ENCODE measurements at places on chromosomes 5 and 9.

GRCh38 chr9:87830446-87830845 is 52.2 kb upstream of the SPATA31E1 start:
- no peak for DNase-seq

DNA sequence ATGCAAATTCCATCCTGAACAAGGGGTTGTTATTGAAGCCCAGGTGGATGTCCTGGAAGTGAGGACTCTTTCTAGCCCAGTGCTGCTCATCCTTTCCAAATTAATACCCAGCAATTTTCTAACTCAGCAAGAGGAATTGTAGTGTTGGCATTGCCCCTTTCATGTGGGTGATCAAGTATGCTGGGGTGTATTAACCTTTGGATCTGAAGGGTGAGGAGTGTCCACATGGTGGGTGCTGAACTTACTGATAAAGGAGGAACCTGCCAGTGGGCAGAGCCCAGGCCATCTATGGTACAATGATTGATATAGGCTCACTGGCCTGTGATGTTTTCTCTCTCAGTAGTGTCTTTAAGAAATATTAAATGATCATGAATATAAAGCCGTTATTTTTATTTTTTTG is 210.1 kb downstream of the NTRK2 start:
- DNase-seq, result no peak

DNA sequence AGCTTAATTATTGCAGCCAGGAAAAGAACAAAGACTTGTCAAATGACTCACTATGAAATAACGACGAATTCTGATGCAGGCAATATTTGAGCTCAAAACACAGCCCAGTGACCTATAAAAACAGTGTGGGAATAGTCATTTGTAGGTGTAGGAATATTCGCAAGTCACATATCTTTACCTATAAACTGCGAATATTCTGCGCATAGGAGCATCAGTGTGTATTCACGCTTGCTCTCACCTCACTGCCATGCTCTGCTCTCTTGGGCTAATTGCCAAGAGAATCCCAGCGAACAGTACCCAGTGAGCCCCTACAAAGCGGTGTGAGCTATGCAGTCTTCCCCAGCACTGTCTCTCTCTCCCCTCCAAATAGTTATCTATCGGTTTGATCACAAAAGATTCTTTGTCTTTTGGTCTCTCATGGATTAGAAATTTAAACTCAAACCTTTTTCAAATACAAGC is 74.2 kb downstream of the ST8SIA4 start:
- DNase-seq, result no peak

GRCh38 chr9:133306242-133307204 is 29.5 kb downstream of the SURF6 start:
- no peak for DNase-seq

DNA sequence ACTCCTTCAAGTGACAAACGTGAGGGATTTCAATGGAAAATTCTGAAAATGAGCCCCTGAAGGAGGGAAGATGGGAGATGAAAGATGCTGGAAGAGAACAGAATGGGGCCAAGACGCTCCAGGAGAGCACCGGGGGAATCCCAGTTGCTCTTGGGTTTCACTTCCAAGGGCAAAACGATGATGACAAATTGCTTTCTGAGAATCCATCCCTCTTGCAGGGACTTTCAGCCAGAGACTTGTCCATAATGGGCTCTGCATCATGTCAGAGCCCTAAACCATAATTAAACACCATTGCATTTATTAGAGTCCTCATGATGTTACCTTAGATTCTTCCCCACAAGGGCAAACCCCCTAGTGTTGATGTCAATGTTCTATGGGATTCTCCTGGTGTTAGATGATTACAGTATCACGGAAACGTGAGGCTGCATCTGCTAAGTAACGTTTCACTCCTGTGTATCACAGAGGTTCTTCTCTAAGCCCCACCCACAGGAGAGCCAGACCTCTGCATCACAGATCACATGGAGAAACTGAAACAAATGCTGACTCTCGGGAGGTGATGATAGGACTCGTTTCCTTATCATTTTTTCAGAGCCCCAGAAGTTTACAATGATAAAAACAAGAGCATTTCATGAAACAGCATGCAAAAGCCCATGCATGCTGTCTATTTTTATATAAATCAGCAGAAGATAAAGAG is 114.4 kb downstream of the TENT4A start:
- DNase-seq, result no peak

GRCh38 chr5:179699616-179700237 is 960 bp downstream of the CANX start:
- no peak for DNase-seq

GRCh38 chr9:96020792-96021550 is 145.5 kb downstream of the ERCC6L2 start:
- DNase-seq, result no peak

DNA sequence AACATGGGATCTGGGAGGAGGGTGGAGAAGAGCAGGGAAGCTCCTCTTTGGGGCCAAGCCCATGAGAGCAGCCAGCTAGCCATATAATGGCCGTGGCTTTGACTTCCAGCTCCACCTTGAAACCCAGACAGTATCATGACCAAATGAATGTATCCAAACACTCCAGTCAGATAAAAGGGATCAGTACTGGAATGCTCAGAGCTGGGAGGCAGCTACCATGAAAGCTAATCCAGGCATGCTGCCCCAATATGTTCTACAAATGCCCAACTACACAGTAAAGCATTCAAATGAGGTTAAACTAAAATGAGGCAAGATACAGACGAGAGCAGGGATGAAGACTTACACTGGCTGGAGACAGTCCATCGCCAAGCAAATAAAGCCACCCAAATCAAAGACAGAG is 69.4 kb downstream of the FRMD3 start:
- no peak for DNase-seq

DNA sequence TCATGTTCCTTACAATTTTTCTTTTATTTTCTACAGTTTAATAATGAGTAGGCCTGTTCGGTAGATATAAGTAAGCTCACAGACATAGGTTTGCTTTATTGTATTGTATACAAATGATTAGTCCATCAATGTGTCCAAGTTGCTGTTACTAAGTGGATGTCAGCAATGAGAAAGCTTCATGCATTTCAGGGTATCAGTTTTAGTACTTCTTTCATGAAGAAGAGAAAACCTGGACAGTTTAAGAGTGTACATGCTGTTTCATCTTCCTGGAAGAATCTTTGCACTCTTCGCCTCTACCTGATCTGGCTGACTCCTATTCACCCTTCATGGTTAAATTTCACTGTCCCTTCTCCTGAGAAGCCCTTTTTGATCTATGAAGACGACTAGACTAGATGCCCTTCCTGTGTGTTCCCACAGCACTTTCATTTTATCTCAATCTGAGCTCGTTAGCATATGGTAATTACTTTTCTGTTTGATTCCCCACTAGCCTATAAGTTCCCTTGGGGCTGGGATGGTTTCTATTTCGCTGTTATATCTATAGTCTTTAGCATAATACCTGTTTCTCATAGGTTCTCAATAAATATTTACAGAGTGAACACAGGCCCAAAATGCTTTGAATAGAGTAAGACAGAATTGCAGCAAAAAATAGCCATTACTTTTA is 70.7 kb downstream of the CETN3 start:
- no peak for DNase-seq

DNA sequence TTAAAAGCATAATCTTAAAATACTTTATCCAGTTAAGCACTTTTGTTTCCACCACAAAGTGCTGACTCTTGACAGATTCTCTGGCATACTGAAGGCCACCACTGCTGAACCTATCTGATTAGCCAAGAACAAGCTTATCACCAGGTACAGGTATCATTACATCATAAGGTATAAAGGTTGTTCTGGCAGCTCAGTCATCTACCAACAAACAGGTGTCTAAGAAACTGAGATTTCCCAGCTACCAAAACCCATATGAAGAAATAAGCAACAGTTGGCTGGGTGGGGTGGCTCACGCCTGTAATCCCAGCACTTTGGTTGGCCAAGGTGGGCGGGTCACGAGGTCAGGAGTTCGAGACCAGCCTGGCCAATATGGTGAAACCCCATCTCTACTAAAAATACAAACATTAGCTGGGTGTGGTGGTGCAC is 5.0 kb downstream of the MTMR12 start:
- DNase-seq, result no peak

DNA sequence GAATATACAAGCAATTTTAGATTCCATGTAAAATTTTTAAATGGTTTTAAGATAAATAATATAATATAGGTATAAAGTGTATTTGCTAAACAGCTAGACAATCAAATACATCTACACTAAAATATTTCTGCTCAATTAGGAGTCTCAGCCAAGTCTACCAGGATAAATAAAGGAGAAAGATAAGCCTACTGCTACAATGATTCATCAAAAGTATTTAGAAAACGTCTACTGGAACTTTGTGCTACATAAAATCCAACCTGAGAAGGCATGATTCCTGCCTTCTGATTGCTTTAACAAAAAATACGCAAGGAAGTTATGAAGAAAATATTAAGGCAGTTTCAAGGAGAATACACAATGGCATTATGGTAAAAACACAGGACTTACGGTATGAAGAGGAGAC is 570.6 kb downstream of the EFNA5 start:
- DNase-seq, result no peak

DNA sequence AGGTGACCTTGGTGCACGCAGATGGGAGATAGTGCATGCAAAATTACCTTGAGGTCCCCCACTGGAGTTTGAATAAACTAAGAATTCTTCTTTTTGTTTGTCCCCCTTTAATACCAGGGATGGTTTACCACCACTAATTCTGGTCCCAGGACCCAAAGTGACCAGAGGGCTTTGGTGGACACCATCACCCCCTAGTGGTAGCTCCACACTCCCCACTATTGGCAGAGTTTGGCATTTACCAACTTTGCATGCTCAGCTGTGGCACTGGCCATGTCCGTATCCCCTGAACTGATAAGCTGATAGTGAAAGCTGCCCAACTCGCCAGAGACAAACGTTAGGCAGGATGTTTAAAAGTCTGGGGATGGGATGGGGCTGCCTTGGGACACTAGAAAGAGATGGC is 3.3 kb downstream of the ASTN2 start:
- DNase-seq, result no peak

DNA sequence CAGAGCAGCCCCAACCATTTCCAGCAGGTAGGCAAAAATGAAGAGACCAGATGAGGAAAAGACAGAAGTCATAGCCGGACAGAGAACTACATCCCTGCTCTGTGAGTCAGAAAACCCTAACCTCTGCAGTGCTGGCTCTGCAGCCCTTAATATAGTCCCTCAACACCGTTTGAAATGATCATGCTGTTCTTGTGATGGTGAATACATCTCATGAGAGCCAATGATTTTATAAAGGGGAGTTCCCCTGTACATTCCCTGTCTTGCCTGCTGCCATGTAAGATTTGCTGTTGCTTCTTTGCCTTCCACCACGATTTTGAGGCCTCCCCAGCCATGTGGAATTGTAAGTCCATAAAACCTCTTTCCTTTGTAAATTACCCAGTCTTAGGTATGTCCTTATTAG is 216.8 kb upstream of the RFX3 start:
- DNase-seq, result no peak

- DNase-seq, result no peak
Observed at GRCh38 chr9:126294331-126295081, 32.1 kb upstream of the MVB12B start.

- no peak for DNase-seq
Observed at GRCh38 chr9:98450496-98450895, 195.0 kb upstream of the TBC1D2 start.

DNA sequence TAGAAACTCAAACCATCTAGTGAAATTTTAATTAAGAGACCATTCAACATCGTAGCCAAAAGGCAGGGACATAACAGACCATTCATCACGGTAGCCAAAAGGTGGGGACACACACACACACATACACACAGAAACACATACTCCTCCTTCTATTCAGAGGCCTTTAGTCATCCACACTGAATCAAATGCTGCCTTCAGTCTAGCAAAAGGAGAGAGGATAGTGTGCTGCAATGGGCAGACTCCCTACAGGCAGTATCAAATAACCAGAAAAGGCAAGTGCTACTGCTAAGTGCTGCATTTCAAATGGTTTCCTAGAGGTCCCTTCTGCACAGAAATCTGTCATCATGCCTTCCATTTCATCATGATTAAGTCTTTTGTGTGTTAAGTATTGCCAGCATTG is 303.9 kb downstream of the TRIM32 start:
- DNase-seq, result no peak

- DNase-seq, result no peak
Observed at GRCh38 chr9:132840980-132841379, 37.1 kb downstream of the AK8 start.

GRCh38 chr5:151528153-151528552 is 63.0 kb downstream of the FAT2 start:
- DNase-seq, result no peak

GRCh38 chr5:66660396-66660795 is 64.2 kb downstream of the MAST4 start:
- DNase-seq, result no peak

DNA sequence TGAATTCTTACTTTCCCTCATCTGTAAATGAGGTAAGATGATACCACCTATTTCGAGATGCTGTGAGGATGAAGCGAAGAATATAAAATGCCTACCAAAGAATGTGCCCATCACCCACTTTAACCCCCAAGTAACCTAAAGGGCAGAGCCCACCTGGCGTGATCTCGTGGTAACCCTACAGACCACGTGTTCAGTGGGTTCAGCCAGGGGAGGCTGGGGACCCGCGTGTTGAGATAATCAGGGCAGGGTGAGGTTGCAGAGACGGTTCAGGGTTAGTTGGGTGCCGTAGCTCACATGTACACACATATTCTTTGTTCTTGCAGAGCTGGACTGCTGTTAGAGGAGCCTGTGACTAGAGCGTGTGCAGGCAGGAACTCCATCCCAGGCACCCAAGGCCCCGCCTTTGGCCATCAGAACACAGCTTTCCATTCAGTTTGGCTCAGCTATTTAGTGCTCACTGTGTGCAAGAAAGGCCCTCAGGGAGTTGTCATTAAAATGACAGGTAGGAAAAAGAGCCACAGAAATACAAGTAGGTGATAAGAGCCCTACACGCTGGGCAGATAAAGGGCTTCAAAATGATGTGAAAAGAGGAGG is 56.5 kb upstream of the HAND1 start:
- DNase-seq, result no peak

GRCh38 chr5:67241326-67241725 is 44.7 kb upstream of the CD180 start:
- DNase-seq, result no peak

DNA sequence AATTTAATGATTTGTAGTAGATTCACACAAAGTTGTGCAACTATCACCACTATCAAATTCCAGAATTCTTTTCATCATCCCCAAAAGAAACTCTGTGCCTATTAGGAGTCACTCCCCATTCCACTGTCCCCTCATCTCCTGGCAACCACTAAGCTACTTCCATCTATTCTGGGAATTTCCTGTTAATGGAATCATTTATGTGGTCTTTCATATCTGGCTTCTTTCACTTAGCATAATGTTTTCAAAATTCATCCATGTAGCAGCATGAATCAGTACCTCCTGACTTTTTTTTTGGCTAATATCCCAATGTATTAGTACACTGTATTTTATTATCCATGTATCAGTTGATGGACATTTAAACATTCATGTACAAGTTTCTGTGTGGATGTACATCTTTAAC is 157.6 kb downstream of the TTC39B start:
- DNase-seq, result no peak

DNA sequence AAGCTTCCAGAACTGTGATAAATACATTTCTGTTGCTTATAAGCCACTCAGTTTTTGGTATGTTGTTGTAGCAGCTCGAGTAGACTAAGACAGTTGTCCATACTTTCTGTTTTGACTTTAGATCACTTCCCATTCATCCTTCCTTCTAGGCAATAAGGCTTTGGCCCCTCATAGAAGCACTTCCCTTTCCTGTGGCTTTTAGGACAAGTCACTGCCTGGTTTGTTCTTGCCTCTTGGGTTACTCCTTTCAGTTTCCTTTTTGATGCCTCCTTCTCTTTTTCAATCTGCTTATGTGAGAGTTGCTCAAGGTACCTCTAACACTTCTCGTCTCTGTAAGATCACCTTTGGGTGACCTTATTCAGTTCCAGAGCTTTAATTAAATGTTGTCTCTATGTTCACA is 72.4 kb upstream of the NTRK2 start:
- no peak for DNase-seq

Measured in stimulated activated CD4-positive, alpha-beta T cell treated with anti-CD3 and anti-CD28 coated beads, Interleukin-1b, Interleukin-23, amount 100 ng/mL, for 1 hour (primary cell).